ENCODE measurements at places on chromosomes 6 and 20.

- DNase-seq = no peak
Measured at GRCh38 chr6:109515781-109516409, 32.9 kb upstream of the ZBTB24 start.

DNA sequence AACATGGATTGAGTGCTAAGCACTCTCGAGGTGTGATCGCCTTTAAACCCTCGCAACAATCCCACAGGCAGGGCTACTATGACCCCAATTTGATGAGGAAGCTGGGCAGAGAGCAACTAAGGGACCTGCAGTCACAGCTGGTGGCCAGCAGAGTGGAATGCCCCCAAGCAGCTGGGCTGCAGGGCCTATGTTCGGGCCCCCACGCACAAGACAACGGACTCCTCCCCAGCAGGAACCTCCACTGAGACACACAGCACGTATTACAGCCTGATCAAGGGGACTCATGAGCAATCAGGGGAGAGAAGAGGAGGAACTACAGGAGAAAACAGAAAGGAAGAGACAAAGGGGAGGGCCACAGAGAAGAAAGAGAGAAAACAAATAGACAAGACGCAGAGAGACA lies 21.7 kb downstream of the CST7 start:
- no peak for DNase-seq

DNA sequence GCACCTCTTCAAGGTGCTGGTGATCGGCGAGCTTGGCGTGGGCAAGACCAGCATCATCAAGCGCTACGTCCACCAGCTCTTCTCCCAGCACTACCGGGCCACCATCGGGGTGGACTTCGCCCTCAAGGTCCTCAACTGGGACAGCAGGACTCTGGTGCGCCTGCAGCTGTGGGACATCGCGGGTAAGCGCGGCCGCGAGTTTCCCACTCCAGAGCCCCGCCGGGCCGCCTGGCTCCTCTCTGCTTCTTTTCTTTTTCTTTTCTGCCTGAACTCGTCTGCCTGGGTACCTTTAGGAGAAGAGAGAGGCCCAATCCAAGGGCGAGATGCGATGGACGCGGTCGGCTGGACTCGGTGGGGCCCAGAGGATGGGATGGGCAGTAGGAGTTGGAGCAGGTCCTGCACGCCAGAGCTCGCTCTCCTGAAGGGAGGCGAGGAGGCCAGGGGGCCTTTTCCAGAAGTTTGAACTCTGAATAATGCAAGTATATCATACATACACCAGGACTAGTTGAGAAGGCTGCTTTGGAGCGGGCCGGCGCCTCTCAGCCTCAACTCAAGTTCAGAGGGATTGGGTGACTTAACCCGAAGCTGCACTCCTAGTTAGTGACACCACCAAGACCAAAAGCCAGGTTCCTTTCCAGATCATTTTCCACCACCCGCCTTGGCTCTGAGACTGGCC lies 445 bp downstream of the RAB32 start:
- DNase-seq = peak; percentile 71

GRCh38 chr6:155224618-155225017 lies 39.2 kb upstream of the CLDN20 start:
- no peak for DNase-seq

DNA sequence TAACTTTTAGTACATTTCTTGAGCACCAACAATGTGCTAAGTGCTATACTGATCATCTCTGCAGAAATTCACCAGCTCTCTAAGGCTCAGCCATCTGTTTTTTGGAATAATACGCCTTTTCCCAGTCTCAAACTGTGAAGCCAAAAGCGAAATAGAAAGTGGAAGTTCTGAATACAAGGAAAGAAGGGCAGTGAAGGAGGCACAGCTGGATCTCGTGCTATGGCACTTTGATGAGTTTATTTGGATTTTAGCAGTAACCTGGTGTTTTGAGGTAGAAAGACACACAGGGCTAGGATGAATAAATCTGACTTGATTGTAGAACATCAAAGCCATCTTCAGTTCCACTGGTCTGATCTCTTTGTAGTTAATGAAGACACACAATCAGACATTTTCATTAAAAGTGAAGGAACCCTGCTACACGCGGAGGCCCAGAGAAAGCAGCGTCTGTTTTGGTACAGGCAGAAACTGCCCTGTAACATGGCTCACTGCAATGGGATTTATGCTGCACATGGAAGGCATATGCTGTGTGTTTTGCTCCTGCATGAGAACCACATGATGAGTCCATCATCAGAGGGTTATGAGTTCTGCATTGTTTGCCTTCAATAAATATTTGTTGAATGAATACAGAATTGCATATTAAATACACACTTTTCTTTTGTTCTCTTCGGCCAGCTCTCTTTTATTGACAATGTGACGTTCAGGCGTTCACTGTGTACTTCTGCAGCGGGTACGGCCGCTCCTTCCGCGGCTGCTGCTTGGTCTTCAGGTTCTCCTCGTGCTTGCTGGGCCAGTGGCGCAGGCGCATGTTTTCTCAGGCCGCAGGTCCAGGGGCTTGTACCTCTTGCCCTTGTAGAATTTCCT lies 100.9 kb downstream of the PREP start:
- no peak for DNase-seq

GRCh38 chr6:34705241-34705640 lies 8.7 kb upstream of the ILRUN start:
- no peak for DNase-seq

DNA sequence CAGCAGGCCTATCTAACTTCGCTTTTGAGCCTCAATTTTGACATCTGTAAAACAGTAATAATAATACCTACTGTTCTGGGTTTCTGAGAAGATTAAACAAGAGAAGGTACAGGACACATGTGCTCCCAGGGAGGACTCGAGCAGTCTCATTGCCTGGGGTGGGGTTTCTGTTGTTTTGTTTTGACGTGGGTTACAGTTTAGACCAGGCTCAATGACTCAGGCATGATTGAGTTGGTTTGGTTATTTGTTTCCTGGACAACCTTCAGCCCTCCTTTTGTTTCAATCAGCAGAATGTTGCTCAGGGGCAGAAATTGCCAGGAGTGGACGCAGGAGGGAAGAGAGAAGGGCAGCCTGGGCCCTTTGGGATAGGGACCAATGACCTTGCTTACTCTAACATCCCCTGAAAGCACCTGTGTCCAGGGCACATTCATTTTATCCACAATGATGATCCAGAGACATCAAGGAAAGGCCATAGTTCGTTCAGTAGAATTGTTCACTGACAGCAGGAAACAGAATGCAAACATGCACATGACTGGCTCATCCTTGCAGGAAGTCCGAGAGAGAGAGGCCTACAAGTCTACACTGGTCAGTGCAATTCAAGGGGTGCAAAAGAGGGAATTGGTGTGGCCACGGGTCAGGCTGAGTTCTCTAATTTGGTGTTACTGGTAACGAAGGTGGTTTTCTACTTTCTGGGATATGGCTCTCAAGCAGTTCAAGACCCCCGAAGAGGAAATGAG lies 74.5 kb upstream of the MRPS10 start:
- DNase-seq = no peak

DNA sequence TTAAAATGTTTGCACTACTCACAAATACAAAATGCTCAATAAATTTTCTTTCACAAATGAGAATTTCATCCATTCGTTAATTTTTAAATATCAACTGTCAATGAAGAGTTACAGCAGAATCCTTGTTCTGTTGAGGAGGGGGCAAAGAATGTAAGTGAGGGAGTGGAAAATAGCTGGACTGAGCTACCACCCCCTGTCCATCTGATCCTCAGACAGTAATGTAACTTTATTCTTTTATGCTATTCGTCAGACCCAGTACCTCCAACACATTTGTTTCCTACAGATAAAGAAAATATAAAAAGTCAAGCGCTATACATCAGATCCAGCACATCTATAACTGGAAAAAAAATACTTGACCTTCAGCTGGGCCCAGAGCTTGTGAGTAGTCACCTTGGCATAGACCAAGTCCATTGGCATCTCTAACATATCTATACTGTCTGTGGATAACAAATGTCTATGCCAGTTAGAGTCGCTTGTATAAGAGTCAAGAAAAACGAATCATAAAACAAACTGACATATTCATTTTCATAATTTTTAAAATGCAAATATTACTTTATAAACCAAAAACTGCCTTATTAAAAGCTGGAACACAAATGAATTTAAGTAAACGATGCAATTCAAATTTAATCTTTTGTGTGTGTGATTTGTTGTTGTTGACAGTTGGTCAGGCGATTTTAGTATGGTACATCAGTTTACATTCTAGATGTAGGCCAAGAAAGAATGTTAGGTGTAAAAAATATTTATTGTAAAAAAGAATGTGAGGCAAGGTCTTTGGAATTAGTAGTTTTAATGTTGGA lies 57.2 kb upstream of the HFE start:
- no peak for DNase-seq

DNA sequence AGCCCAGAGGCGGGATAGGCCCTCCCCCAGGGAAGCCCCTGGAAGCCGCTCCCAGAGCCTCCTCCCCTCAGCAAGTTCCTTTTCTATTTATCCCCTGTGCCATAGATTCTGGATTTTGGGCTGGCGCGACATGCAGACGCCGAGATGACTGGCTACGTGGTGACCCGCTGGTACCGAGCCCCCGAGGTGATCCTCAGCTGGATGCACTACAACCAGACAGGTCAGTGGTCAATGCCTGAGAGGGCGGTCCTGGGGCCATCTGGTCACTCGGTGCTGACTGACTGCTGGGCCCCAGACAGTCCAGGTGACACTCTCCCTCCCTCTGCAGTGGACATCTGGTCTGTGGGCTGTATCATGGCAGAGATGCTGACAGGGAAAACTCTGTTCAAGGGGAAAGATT lies 6.2 kb downstream of the MAPK13 start:
- no peak for DNase-seq

DNA sequence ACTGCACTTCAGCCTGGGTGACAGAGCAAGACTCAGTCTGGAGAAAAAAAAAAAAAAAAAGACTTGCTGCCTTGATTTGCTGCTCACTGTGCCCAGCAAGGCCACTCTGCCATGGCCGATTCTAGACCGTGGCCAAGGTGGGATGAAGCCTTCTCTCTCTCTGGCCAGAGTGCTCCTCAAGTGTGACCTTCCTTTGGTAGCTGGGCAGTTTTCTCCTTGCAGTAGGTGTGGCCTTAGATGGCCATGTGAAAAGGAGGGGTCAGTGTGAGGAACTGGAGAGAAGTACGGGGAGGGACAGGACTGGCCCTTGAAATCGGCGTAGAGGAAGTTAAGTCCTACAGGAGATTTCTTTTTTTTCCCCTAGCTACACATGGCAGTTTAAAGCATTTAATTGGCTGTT lies 272.0 kb downstream of the ARID1B start:
- DNase-seq = no peak

DNA sequence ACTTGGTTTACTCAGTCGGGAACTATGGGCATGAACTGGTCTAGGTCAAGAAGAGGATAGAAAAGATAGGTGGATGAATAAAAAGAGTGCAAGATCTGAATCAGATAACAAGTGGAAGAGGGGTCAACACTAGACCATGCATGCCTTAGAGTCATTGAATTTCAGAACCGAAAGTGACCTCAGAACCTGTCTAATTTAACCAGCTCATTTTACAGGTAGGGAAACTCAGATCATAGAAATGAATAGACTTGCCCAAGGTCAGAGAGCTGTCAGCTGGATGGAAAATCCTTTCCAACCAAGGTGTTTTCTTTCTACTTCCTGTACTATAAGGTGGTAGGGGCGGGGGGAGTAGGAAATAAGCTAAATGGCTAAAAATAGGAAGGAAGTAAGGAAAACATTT lies 121.4 kb upstream of the ADGRF1 start:
- no peak for DNase-seq

- peak; percentile 77 for DNase-seq
Measured at GRCh38 chr20:50870561-50871161, 60.6 kb downstream of the ADNP start.

DNA sequence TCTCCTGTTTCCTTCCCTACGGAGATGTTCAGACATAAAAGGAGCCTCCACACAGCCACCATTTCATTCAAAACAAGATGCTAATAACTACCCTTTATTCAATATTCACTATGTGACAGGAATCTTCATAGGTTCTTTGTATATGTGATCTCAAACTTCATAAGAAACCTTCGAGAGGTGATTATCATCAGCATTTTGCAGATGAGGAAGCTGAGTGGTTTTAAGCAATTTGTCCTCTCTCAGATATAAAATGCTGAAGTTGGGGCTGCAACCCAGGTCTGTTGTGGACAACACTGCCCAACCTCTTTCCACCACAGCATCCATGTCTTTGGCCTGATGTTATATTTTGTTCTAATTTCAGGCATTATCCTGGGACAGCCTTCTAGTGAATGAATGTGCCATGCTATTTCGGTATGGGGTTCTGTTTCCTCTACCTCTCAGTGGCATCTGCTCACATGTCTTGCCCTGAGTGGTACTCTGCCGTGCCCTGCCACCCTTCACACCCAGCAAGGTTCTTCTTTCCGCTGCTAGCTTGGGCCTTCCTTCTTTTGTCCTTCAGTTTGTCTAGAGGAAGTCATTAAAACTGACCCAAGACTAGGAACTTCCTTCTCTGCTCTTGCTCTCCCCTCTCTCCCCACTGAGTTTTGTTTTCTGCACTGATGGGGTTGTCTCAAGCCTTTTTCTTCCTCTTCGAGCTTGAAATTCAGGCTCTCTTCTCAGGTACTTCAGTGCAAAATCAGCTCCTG lies 300.9 kb upstream of the PRDM1 start:
- DNase-seq = no peak

DNA sequence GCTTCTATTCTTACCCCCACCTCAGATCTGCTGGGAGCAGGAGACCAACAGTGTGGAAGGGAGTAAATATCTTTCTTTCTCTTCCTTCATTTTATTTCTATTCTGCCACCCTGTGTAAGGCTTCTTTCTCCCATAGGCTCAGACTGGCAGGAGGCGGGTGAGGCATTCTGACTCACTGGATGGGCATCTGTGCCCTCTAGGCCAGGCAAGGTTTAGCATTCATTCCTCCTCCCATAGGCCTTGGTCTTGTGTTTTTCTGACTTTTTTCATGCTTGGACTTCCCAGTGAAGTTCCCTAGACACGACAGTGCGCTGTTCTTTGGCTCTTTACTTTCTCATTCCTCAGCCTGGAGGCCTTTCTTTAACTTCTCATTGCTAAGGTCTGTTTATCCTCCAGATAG lies 235.2 kb downstream of the SYNE1 start:
- no peak for DNase-seq

- no peak for DNase-seq
Measured at GRCh38 chr20:5918856-5919625, 31.3 kb downstream of the TRMT6 start.

GRCh38 chr20:62136283-62137091 lies 6.7 kb downstream of the PSMA7 start:
- DNase-seq = peak; percentile 66

DNA sequence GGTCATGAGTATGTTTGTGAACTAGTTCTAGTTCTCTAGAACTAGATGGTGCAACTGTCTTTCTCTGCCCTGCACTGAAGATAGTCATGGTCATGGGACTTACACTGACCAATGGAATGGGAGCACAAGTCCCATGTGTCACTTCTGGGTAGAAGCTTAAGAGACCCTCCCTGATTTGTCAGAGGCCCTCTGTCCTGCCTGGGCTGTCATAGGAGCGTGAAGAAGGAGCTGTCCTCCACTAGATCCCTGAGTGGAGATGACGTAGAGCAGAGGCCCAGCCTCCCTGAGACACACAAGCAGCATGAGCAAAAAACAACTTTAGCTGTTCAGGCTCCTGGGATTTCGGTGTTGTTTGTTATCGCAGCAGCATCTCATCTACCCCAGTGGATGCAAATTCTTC lies 514.5 kb downstream of the PREX1 start:
- DNase-seq = no peak

GRCh38 chr6:25427549-25427948 lies 148.4 kb downstream of the CARMIL1 start:
- no peak for DNase-seq
